ENCODE measurements at places on chromosomes 16 and 17. TPM values are rescaled to one million over a fixed set of nuclear protein-coding genes. Genes with fewer than 3 reads are reported as not detected.

The TNK1 gene
- 5.2 TPM for total RNA-seq

The TSPOAP1 gene
- total RNA-seq, result 6.5 TPM

The ALKBH5 gene
- 69.2 TPM for total RNA-seq

The SLC52A1 gene
- 0.08 TPM for total RNA-seq

The GDE1 gene
- total RNA-seq, result 22.0 TPM

The ABCA10 gene
- 3.1 TPM for total RNA-seq

The CDK3 gene
- 3.6 TPM for total RNA-seq

The TM4SF5 gene
- 79.0 TPM for total RNA-seq

The RAB37 gene
- total RNA-seq, result 14.0 TPM

The KRTAP3-2 gene
- not detected for total RNA-seq

The GP1BA gene
- total RNA-seq, result not detected

The UTS2R gene
- total RNA-seq, result not detected

The PDILT gene
- not detected for total RNA-seq

The ITGAL gene
- 11.0 TPM for total RNA-seq

The BFAR gene
- 17.5 TPM for total RNA-seq

The SKAP1 gene
- 20.9 TPM for total RNA-seq

The HNF1B gene
- 8.4 TPM for total RNA-seq

The SPN gene
- total RNA-seq, result 1.3 TPM

The STAC2 gene
- not detected for total RNA-seq

The NOS2 gene
- not detected for total RNA-seq

The KLHL36 gene
- 26.8 TPM for total RNA-seq

The ALOXE3 gene
- not detected for total RNA-seq

The CD300LB gene
- total RNA-seq, result 0.08 TPM

The KCNJ2 gene
- total RNA-seq, result 0.50 TPM

The MT1H gene
- total RNA-seq, result 949 TPM

The SLC4A1 gene
- total RNA-seq, result 1.8 TPM

The WFIKKN2 gene
- total RNA-seq, result 0.08 TPM

The TMEM238L gene
- not detected for total RNA-seq

The ERN2 gene
- 0.05 TPM for total RNA-seq

The CCT6B gene
- 2.1 TPM for total RNA-seq

The CLEC18B gene
- total RNA-seq, result 1.1 TPM

The SLC35G6 gene
- total RNA-seq, result not detected

The CD79B gene
- 0.81 TPM for total RNA-seq

The DYNLRB2 gene
- not detected for total RNA-seq

The SLFN11 gene
- total RNA-seq, result 2.7 TPM

The GFAP gene
- total RNA-seq, result 0.23 TPM

Measured in left lobe of liver (tissue), 2 donors.